ENCODE measurements at places on chromosomes 2 and 18.

GRCh38 chr18:51897884-51898283 is 442.1 kb upstream of the DCC start:
- no peak for DNase-seq

- no peak for DNase-seq
Observed at GRCh38 chr2:222264791-222265320, 33.9 kb downstream of the PAX3 start.

- DNase-seq = no peak
Observed at GRCh38 chr2:8598295-8599165, 83.3 kb upstream of the ID2 start.

GRCh38 chr2:38217401-38218188 is 141.6 kb upstream of the CYP1B1 start:
- DNase-seq = no peak

DNA sequence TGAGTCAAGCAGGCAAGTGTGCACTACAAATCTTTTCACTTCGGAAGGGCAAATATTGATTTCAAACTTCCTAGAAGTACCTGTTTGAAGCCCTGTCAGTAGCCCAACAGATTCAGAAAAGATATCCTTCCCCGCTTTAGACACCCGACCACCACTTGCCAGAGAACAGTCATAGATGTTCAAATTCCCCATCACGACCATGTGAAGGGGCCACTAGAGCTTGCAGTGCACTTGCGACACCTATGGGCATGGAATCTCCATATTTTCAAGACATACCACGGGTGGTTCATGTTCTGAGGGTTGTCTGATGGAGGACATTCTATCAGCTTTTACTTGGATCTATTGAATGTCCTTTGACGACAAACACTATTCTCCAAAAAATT is 23.8 kb downstream of the GNLY start:
- DNase-seq = no peak

GRCh38 chr2:3805201-3805939 is 102.0 kb downstream of the DCDC2C start:
- peak; percentile 44 for DNase-seq

DNA sequence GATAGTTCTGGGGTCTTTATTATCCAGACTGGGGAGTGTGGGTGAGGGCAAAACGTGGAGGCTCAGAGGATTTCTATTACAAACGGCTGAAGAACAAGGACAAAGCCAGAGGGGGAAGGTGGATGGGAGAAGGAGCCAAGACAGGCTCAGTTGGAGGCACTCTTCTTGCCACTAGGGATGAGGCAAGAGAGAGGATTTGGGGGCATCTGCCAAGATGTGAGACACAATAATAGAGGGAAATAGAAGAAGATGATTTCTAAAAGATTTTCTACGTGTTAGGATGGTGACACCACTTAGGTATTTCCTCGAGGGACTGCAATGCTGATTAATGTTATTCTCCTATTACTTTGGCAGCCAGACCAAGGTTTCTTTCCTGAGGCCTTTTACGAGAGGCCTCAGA is 71.8 kb downstream of the APOB start:
- DNase-seq = no peak

- no peak for DNase-seq
Observed at GRCh38 chr18:12692206-12692605, 10.3 kb downstream of the CEP76 start.

GRCh38 chr2:74186038-74186437 is 7.4 kb upstream of the MOB1A start:
- no peak for DNase-seq

- DNase-seq = no peak
Observed at GRCh38 chr2:189138800-189139199, 40.8 kb downstream of the COL5A2 start.

- DNase-seq = peak; percentile 17
Observed at GRCh38 chr2:240463274-240463865, 27.9 kb downstream of the GPC1 start.

DNA sequence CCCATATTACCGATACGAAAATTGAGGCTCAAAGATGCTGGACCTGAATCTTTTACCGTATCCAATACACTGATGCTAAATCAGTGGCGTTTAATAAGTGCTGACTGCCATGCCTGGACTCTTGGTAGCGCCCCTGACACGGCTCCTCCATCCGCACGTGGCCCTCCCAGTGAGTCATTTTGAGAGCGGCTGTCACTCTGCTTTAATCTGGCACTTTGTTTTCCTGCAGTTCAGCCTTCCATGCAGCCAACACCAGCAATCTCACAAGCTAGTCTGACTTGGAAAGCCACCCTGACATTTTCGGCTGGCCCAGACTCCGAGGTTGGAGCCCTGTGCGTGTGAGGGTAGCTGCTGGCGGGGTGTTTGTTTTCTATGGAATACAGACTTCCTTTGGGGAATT is 155.1 kb upstream of the LMAN1 start:
- DNase-seq = no peak

DNA sequence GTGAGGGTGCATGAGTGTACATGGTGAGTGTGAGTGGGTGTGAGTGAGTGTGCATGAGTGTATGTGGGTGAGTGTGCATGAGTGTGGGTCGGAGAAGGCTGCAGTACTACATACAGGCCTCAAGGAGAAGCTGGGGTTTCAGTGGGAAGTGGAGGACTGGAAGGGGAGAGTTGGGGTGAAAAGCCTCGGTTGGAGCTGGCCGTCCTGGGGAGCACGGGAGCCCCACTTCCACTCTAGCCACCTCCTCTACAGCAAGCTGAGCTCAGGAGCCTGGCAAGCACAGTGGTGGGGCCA is 68.7 kb upstream of the HPCAL1 start:
- DNase-seq = no peak

Data from 8988T (cell line).